T-helper 2 cell (primary cell): ENCODE measurements at places on chromosomes 11 and 22.
A peak's percentile ranks its signal among the peaks of the same experiment; 100 is the strongest.

DNA sequence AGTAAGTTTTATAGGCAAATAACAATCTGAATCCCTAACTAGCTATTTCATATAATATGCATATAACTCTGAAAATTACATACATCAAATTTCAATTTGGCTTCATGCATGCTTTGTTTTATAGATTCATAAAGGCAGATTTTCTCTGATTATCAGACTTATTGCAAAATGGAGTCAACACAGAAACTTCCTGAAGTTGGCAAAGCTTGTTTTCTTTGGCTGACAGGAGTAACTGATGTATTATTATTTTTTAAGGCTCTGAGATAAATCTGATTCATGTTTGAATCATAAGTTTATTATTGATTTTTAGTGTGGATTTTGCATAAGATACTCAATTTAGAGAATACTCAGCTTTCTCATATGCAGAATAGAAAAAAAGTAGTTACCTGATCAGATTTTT lies 356.3 kb upstream of the CCDC90B start:
- DNase-seq: no peak

- DNase-seq: no peak
These were observed 1674.3 kb upstream of the RAG2 start for GRCh38 chr11:38272376-38272775.

GRCh38 chr22:20106849-20107237 lies 9.1 kb upstream of the RANBP1 start:
- DNase-seq: no peak

- DNase-seq: no peak
These were observed at the start of gene KRTAP5-9 for GRCh38 chr11:71548120-71548519. TSS of gene KRTAP5-9 (plus strand) at chr11:71548420. CDS start at chr11:71548658, 238 bp downstream.

DNA sequence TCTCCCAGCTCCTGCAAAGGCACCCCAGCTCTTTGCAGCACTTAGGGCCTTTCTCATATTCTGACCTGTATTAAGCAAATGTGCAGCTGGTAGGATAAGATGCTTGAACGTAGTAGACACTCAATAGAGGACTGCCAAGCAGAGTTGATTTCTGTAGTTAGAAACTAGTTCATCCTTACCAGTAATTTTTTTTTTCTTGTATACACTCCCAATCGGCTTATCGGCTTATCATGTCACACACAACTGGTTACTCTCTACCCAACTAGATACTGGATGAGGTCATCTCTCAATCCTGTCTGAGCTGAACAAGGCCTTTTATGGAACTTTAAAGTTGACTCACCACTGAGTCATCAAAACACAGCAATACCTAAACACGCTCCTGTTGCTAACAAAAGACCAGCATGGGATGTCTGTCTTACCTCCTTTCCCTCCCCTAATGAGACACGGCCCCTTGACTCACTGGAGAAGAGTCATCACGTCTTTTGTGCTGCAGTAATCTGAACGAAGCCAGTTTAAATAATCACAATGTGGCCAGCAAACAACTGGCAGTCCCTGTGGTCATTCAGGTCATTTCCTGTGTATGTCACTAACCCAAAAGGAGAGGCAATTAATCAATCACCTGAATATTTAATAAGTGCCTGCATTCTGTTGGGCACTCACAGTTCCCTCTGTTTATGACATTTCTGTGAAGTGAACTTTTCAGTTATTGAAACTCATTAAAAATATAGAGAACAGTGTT lies 7.5 kb upstream of the WEE1 start:
- no peak for DNase-seq

GRCh38 chr22:44686873-44687600 lies 15.0 kb upstream of the PRR5 start:
- no peak for DNase-seq

DNA sequence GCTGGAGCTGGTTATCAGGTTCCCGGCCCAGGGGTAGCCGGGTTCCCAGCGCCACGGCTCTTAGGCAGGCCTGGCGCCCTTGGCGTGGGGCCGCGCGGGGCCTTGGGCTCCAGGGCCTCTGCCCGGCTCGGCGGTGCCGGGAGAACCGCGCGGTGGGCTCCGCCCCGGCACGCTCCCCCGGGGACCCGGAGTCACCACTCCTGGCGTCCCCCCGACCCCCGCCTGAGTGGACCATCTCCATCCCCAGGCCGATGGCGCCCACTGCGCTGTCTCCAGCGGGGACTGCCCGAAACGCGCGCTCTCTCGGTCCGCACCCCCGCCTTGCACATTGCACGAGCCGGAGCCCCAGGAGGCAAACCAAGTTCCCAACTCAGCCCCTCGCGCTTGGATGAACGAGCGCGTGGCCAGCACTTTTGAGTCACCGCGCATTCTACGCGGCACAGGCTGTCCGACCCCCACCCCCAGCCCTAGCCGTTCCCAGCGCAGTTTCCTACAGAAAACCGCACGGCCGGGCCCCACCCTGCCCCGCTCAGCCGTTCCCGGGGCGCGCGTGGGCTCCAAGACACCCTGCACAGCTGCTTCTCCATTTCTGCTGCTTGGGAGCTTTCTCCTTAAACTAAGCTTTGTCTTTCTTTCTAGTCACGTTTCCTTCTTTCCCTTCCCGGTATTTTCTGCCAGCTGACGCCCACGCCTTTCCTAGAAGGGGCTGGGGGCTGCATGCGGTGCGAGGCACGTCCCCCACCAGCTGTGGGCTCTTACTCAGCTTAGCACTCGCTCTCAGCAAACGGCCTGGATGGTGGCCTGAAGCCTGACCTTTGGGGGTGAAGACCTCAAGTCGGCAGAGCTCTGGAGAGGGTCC lies 650 bp upstream of the CHID1 start:
- no peak for DNase-seq

DNA sequence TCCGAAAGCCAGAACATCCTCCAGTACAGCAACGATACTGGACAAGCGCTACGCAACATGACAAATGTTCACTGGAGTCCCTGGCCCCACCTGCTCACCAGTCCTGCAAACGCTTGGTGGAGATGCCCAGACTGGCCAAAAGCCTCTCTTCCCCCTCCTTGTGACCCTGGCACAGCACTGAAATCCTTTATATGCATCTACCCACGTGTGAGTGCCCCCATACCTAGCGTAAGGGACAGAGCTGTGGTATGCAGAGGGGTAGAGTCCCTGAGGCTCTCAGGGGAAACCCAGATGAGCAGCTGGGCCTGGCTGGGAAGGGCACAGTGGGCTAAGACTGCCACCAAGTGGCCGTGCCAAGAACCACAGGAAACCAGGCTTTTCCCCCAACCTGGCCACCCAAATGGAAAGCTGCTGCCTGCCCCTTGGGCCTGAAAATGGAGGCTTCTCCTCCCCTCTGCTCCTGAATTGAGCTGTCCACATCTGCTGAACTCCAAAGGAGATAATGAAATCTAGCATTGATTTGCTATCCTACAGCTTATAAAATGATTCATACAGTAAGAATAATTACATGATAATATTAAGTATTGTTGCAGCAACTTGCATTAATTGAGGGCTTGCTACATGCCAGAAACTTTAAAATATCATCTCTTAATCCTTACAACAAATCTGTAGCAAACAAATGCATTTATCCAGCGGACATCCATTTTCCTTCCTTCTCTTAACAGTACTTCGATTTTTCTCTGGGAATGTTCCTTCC lies 24.8 kb upstream of the TTC12 start:
- peak; percentile 58 for DNase-seq

- DNase-seq: no peak
These were observed 57.0 kb downstream of the PDE2A start for GRCh38 chr11:72617080-72617762.

GRCh38 chr11:65764434-65764833 lies 16.3 kb downstream of the AP5B1 start:
- no peak for DNase-seq

GRCh38 chr22:44811141-44811540 lies 58.8 kb downstream of the ARHGAP8 start:
- no peak for DNase-seq

DNA sequence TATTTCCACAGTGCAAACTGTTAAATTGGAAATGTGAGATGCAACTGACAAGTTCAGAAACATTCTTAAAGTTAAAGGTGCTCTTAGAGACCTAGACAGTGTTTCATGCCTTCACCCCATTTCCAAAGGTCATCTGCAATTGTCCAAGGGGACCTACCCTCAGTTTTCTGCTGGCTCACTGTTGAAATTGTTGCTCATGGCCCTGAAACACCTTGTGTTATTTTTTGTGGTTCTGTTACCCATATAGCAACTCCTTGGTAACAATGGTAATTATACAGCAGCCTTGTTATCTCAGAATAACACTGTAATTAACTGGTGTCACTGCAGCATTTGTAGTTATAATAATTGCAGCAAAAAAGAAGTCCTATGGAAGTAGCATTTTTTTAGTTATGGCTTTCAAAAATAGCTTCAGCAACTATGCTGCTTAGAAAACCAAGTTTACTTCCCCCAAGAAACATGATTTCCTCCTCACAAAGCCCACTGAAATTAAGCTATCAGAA lies 49.2 kb upstream of the CCDC34 start:
- DNase-seq: no peak

DNA sequence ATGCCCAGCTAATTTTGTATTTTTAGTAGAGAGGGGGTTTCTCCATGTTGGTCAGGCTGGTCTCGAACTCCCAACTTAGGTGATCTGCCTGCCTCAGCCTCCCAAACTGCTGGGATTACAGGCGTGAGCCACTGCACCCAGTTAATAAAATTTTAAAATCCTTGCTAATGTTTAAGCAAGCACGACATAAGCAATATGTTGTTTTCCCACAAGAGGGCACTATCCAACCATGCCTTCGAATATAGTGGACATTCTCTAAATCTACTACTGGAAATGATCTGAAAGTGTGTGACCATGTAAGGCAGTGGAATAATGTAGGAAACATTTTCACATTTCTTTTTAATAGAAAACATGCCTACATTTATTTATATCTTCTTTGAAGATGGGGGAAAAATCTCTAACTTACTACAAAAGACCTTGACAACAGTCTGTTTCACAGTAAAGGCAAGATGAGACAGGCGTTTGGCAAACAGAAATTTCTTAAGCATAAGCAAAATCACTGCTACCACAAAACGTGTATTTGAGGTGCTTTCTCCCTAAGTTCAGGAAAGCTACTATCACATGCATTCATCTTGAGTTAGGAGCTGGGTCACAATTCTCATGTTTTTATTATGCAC lies 38.2 kb downstream of the PITPNB start:
- no peak for DNase-seq

DNA sequence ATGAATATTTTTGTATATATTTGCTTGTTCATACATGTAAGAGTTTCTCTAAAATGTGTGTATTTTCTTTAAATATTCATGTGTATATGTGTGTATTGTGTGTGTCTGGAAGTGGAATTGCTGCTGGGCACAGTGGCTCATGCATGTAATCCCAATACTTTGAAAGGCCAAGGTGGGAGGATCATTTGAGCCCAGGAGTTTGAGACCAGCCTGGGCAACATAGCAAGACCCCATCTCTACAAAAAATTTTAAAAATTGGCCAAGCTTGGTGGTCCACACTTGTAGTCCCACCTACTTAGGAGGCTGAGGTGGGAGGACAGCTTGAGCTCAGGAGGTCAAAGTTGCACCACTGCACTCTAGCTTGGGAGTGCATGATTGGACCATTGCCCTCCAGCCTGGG lies 4.7 kb upstream of the LGR4 start:
- no peak for DNase-seq

DNA sequence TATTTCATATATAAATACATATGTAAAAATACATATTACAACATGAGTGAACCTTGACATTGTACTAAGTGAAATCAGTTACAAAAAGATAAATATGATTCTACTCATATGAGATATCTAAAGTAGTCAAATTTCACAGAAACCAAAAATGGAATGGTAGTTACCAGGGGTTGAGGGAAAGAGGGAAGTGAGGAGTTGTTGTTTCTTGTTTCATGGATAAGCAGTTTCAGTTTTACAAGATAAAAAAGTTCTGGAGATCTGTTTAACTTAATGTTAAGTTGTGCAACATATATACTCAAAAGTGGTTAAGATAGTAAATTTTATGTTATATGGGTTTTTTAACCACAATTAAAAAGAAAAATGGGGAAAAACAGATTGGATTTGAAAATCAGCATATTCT lies 107.7 kb downstream of the ELP4 start:
- no peak for DNase-seq

GRCh38 chr22:35604621-35605368 lies 12.3 kb downstream of the MB start:
- peak; percentile 57 for DNase-seq

DNA sequence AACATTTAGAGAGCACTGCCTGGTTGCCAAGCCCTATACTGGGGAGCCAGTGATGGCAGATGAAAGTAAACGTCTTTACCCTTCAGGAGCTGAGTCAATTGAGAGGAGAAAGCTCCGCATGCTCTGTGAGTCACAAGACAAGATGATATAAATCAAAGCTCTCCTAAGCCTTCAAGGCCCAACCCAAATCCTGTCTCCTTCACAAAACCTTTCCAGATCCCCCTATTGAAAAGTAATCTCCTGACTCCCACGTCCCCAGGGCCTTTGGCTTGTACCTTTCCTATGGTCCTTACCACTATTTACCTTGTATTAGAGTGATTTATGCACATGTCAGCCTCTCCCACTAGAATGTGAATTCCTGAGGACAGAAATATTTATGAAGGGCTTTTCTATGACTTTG lies 230.1 kb upstream of the TENM4 start:
- DNase-seq: no peak

- DNase-seq: no peak
These were observed 21.2 kb upstream of the TP53AIP1 start for GRCh38 chr11:128963744-128964325.

DNA sequence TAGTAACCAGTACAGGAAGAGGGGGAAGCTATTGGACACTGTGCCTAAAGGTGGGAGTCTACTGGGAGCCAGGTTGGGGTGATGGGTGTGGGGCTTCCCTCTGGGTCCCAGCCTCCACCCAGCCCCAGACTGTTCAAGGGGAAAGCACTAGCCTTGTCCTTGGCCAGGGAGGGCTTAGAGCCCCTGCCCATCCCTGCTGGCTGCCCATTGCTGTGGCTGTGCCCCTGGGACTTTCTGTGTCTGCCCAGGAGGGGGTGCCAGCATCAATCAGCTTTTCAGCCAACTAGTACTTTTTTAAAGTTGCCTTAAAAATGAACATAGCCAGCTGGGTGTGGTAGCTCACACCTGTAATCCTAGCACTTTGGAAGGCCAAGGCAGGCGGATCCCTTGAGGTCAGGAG lies 19.9 kb downstream of the INCENP start:
- DNase-seq: no peak

DNA sequence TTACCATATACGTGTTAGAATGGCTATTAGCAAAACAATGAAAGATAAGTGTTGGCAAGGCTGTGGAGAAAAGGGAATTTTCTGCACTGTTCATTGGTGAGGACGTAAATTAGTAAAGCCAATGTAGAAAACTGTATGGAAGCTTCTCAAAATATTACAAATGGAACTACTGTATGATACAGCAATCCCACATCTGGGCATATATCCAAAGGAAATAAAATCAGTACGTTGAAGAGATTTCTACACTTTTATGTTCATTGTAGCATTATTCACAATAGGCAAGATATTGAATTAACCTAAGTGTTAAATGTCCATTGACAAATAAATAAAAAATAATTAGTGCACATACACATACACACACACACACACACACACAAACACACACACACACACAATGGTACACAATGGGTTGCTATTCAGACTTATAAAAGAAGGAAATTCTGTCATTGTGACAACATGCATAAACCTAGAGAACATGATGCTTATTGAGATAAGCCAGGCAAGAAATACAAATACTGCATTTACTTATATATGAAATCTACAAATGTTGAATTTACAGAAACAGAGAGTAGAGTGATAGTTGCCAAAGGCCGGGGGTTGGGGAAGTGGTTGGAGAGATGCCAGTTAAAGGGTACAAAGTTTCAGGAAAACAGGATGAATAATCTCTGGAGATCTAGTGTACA lies 565.8 kb upstream of the LRRC4C start:
- no peak for DNase-seq
